ENCODE measurements at places on chromosomes 12 and 14.

- DNase-seq: no peak
Observed at GRCh38 chr12:21988619-21989018, 47.4 kb upstream of the ABCC9 start.

DNA sequence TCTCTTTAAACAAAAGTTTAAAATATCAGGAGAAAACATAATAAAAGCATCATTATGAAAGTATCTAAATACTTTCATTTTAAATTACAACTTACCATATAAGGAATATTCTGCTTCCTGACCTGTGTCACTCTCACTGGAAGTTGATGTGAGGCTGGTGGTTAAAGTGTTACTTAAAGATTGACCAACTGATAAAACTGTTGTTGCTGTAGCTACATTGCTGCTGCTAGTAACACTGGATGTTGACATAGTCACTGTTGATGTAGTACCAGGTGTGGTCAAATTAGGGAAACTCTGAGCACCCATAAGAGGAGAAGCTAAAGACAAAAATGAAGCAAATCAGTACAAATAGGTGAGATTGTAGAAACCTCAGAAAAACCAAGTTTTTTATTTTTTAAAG lies 79.9 kb downstream of the HECTD1 start:
- peak; percentile 4 for DNase-seq

DNA sequence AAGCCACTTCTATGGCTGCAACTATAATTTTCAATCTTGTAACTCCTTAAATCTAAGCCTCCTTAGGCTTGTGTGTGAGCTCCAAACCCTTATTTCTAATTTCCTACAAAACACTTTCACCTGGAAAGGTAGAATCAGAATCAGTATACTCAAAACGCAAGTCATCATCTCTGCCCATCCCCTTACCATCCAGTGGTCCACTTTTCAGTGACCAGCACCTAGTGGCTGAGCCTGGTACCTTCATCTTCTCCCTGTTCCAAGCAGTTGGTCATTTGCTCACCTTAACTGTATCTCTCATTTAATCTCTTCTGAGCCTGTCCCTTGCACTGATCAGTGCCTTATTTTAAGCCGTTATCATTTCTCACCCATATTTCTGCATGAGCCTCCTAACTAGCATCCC lies 107.9 kb downstream of the PPM1H start:
- DNase-seq: no peak

DNA sequence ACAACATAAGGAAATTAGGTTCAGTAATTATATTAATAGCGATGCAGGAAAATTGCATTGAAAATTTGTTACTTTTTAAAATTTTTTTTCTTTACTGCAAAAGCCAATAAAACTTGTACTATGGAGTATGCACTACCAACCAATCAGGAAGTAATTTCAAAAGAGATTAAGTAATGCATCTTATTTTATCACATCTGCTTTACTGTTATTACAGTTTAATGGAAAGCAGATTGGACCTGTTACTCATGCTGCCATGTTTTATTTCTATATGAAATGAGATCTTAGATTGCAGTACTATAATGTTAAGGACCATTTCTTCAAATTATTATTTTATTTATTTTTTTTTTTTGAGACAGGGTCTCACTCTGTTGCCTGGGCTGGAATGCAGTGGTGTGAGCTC lies 1.7 kb upstream of the STRN3 start:
- DNase-seq: no peak

DNA sequence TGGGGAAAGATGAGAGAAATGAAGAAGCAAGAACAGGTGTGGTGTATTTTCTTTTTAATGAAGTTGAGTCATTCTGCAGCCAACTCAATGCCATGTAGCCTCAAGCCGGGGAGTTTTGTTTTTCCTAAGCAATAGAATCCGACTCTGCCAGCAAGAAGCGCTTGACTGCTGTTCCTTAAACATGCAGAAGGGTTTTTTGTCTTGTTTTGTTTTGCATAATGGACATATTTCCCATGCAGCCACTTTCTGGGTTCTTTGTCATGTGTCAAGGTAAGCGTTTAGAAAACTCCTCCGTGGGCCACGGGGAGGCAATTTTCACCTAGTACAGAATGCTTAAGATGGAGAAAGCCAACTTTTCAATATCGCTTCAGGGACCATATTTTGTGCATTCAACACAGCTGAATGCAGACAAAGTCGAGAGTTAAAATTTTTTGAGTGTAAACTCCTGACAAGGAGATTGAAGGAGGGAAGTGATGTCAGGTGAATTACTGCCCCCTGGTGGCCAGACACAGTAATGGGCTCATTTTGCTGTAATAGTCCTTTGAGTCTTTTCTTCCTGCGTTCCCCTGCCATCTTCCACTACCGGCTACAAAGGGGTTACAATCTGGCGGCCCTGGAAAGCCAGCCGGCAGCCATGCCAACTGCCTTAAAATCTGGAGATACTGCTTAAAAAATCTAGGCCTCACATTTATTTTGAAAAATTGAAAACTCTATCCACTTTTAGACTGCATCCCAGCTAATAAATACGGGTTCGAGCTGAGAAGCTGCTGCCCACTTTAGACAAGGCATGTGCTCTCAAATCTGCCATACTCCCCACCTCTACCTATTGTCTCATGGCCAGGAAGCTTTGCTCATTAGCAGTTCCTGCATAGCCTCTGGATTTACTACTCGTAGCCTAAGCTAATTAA lies 3.2 kb upstream of the FICD start:
- peak; percentile 88 for DNase-seq

- DNase-seq: no peak
Observed at GRCh38 chr14:101508948-101509729, 52.2 kb upstream of the DIO3 start.

DNA sequence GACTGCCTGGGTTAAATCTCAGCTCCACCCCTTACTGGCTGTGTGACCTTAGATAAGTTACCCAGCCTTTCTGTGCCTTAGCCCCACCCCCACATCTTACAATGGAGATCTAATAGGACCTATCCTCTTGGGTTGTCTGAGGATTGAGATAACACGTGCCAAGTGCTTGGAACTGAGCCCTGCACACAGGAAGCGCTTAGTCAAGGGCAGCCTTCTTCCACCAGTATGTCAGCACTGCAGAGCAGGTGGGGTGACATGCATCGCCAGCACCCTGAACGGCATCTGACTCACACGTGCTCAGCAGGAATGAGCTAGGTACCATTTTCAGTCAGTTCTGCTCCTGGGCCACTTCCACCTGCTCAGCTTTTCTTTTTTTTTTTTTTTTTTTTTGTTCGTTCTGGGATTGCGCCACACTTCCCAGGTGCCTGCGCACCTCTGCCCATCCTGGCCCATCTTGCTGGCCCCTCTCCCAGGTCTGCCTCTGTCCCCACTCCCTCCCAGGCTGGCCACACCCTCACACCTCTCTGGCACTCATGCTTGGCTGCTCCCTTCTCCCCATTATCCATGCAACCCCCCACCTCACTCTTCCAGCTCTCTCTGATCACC lies 19.6 kb downstream of the LGMN start:
- peak; percentile 32 for DNase-seq

DNA sequence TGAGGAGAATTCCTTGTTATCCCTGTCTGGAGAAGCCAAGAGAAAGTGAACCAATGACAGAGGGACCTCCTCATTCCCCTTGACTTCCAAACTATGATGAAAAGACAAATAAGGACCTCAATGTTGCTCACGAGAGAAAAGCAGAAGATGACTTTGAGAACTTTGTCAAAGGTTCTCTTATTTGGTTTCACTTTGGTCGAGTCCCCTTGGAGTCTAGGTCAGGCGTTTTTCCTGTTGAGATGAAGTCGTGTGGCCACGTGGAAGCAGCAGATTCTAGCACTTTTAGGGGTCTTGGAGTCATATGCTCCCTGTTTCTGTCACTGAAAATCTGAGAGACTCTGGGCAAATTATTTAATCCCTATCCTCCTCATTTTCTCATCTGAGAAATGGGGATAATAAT lies 33.8 kb upstream of the COL2A1 start:
- DNase-seq: peak; percentile 16

DNA sequence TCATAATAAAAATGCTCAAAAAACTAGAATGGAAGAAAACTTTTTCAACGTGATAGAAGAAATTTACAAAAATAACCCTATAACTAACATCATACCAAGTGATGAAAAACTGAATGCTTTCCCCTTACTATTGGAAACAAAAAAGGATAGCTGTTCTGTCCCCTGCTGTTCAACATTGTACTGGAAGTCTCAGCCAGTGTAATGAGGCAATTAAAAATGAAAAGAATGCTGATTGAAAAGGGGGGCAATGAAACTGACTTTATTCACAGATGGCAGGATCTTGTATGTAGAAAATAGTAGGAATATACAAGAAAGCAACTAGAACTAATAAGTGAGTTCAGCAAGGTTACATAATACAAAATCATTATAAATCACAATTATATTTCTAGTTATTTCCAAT lies 337.9 kb upstream of the KITLG start:
- DNase-seq: no peak

GRCh38 chr12:24560192-24560775 lies 388.6 kb downstream of the BCAT1 start:
- DNase-seq: no peak

GRCh38 chr12:121391619-121392324 lies 8.1 kb upstream of the RNF34 start:
- peak; percentile 56 for DNase-seq

DNA sequence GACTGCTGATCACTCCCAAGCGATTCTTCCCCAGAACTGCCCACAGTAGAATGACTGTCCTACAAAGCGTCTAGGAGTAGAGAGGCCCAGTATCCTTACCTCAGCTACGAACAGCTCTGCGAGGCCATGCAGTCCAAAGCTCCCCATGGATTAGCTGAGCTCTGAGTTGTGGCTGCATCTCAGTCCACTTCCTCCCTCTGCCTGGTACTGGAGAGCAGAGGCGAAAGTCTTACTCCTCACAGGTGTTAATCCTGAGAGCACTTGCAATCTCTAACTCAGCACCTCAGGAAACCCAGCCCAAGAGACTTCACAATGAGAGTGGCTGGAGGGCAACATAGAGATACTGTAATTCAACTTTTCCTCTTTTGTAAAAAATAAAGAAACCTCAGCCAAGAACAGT lies 493.1 kb downstream of the BCAT1 start:
- no peak for DNase-seq
